Stimulated activated CD8-positive, alpha-beta memory T cell treated with anti-CD3 and anti-CD28 coated beads, Interleukin-7, amount 100 ng/mL, for 24 hours (primary cell): ENCODE measurements at places on chromosomes 16 and 17.

DNA sequence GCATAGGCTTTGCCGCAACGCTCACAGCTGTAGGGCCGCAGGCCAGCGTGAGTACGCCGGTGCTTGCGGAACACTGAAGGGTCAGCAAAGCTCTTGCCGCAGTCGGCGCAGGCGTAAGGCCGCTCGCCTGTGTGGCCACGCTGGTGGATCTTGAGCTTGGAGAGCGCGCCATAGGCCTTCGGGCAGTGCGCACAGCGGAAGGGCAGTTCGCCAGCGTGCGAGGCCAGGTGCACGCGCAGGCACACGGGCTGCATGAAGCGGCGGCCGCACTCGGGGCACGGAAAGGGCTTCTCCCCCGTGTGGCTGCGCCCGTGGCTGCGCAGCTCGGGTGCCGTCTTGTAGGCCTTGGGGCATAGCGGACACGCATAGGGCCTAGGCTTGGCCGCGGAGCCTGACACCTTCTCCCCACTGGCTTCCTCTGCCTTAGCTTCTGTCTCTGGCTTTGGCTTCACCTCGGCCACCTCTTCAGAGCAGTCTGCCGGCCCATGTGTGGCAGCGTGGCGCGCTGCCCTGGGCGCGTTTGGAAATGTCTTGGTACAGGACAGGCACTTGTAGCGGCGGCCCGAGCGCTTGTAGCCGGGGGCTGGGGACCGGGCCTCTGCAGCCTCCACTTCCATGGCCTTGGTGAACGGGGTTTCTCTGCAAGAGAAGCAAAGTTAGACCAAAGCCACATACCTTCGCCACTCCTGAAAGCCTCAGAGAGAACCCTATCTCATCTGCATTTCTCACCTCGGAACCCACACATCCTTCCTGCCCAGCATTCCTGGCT lies 10.0 kb downstream of the ZNF668 start:
- no peak for DNase-seq

DNA sequence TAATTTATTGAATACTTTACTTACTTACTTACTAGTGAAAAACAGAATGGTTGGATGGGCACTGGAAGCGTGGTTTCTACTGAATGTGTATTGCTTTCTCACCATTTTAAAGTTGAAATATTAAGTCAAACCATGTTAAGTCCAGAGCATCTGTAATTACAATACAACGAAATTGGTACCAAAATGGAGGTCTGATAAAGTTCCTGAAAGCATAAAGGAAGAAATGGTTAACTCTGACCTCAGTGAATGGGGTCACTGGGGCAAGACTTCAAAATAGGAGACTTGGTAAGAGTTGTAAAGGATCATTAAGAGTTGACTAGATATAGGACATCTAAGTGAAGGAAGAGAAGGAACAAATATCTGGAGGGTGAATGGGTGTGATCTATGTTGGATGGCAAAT lies 237.1 kb downstream of the MAF start:
- DNase-seq = no peak

- no peak for DNase-seq
These were observed 42.6 kb upstream of the CHMP6 start for GRCh38 chr17:80948976-80949450.

DNA sequence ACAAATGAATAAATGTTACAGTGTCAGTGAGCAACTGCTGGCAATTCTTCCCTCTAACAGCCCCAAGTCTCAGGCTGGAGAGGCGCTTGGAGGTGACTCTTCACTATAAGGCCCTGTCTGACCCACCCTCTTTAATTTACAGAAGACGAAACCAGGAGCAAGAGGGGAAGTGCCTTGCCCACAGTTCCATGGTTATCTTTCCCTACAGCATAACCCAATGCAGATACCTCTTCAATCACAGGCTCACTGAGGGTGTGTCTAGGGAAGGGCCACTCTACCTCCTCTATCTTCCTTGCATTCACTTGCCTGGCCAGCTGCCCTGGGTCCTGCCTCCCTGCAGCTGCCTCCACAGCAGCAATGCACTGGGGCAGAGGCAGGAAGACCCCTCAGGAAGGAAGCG lies 9.6 kb upstream of the N4BP1 start:
- DNase-seq = no peak

DNA sequence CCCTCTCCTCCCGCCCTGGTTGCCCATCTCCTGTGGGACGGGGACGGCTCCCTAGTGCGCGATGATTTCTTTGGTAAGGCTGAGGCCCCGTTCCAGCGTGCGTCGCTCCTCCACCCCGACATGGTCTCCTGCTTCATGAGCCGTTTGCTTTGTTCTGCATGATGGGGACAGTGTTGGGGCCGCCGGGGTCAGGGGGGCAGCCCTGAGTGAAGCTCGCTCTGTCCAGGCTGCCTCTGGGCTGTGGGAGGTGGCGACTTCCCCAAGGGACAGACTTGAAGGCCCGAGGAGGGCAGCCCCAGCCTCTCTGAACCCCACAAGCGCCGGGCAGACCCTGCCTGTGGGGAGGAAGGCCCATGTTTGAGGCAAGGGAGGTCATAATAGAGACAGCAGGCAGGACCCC lies 12.4 kb downstream of the NME3 start:
- no peak for DNase-seq

DNA sequence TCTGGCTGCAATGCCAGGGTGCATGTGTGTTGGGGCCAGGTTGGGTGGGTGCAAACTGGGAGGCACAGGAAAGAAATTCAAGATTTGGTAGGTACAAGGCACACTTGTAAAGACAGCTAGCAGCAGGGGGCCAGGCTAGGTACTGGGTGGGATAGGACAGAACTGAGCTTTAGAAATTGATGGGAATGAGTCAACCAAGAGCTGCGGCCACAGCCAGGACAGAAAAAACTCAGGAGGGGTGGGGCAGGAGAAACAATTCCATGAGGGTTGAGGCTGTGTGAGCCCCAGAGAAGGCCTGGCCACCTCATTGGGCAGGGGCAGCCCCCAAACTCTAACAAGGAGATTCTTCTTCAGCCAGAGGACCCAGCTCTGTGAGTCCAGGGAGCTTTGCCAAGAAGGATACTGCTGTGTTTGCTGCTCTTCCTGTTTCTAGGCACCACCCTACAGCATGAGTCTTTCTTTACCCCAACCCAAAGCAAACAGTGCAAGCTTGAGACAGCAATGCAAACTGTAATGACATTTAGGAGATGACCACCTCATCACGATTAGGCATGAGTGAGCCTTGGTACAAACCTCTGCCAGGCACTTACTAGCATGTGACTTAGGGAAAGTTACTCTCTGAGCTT lies 21.3 kb upstream of the CCDC182 start:
- no peak for DNase-seq

GRCh38 chr17:17710728-17711541 lies 29.7 kb downstream of the RAI1 start:
- no peak for DNase-seq

- no peak for DNase-seq
These were observed 65.2 kb downstream of the CYTH1 start for GRCh38 chr17:78716814-78717393.

- DNase-seq = no peak
These were observed 5.9 kb downstream of the RPUSD1 start for GRCh38 chr16:782258-782657.

DNA sequence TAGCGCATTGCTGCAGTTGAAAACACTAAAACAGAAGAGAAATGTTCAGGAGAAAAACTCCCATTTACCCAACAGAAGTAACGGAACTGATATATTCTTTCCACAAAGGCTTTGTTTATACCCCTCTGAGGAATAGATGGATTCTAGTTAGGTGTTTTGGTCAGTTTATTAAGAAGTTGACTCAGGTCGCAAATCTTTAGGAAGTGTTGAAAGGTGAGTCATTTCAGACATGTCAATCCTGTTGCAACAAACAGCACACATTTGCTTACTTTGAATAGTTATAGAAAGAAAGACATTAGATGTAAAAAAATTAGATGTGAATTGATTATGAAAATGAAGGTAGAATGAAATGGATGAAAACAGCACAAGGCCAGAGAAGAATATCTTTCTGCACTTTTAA lies 941.0 kb downstream of the KCNJ2 start:
- DNase-seq = no peak

DNA sequence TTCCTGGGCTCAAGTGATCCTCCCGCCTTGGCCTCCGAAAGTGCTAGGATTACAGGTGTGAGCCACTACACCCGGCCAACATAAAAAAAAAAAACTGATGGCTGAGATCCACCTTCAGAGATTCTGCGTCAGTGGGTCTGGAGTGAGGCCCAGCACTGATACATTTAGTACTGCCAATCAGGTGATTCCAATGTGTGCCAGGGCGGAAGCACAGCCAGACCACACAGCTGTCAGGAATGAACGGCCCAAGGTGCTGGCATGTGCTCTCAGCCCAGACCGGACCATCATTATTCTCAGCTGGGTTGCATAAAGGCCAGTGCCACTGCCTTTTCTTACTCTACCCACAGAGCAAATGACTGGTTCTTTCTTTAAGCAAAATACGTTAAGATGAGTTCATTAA lies 1.2 kb upstream of the BCO1 start:
- DNase-seq = no peak

- no peak for DNase-seq
These were observed 676 bp downstream of the CPD start for GRCh38 chr17:30379303-30379902.

- no peak for DNase-seq
These were observed 38.2 kb upstream of the GNG13 start for GRCh38 chr16:838741-839140.

- DNase-seq = no peak
These were observed 404.6 kb downstream of the SOX9 start for GRCh38 chr17:72525225-72526015.

GRCh38 chr17:64007838-64008282 lies 9.7 kb downstream of the PRR29 start:
- DNase-seq = no peak

DNA sequence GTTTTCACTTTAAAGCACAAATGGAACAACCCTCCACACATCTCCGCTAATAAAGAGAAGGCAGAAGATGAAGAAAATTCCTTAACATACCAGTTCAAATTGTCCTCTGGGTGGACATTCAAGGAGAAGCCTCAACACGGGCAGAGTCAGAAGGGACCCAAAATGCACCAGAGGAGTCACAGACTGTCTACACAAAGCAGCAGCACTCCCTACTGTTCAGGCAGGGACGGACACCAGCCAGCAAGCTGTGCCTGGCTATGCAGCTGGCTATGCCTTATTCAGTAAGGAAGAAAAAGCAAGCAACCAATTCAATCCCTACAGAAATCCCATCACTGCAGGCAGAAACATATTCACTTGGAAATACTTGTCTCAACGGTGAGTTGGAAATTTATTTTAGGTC lies 8.1 kb downstream of the DNAJC7 start:
- DNase-seq = no peak

DNA sequence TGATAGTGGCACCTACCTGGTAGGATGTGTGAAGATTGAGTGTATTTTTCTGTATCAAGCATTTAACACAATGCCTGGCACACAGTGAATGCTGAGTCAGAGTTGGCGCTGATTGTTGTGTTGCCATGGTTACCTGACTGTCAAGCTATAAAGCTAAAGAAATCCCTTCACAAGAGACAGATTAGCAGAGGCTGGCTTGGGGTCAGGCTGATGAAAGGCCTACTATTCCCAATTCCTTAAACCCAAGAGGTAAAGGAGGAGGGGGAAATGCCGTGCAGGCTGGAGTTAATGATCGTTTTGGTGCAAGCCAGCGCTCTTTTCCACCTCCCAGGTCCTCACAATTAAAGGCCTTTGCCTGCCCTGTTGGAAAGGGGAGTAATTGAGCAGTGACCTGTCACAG lies 5.9 kb downstream of the CLEC19A start:
- DNase-seq = no peak

DNA sequence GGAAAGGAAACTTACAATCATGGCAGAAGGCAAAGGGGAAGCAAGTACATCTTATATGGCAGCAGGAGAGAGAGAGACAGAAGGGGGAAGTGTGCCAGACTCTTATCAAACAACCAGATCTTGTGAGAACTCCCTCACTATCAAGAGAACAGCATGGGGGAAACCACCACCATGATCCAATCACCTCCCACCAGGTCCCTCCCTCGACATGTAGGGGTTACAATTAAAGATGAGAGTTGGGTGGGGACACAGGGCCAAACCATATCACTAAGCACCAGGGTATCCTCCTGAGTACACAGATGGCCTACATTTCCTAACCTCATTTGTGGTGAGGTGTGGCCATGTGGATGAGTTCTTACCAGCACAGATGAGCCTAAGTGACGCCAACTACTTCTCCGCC lies 348.6 kb upstream of the ZFHX3 start:
- DNase-seq = no peak

DNA sequence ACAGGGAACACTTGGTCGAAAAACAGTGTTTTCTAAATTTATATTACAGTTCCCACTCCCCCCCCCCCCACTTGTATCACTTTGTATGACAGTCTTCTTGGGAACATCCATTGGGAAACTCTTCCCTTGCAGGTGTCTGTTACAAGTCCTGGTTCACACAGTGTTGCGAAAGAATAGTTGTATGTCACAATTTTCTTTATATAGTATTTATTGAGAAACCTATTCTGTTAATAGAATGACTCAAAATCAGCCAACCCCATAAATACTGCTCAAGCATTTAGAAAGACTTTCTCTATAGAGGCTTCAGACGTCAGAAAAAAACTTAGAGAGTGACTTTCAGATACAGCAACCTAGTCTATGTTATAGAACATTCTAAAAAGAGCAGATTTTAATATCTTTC lies 414.4 kb downstream of the WWOX start:
- DNase-seq = no peak

DNA sequence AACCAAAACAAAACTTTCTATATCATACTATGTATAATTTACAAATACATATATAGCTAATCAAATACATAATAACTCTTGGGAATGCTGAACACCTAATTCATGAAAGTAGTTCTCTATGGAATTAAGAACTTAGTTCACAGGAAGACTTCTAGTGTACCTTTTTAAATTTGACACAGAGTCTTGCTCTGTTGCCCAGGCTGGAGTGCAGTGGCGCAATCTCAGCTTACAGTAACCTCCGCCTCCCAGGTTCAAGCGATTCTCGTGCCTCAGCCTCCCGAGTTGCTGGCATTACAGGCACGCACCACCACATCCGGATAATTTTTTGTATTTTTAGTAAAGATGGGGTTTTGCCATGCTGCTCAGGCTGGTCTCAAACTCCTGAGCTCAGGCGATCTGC lies 24.7 kb downstream of the RFWD3 start:
- DNase-seq = no peak

GRCh38 chr17:48577946-48578615 lies at the start of gene HOXB4:
HOXB4 (minus strand) TSS chr17:48578350; CDS start chr17:48578319, 31 bp downstream.
- no peak for DNase-seq

DNA sequence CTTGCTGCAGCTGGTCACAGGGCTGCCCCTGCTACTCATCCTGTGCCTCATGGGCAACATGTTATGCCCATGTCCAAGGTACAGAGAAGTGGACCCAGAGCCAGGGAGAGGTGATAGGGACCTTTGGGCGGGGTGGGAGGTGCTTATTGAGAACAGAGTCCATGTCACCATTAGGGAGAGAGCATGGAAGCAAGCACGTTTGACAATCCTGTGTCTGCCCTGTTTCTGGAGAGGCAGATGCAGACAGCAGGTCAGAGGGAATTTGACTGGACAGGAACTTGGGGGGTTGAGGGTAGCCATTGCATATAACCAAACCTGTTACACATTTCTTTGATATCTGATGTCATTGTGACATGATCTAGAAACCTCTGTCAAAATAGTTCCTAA lies 14.3 kb upstream of the ARL4D start:
- DNase-seq = no peak
